ENCODE measurements at places on chromosomes 16 and 17. TPM values are rescaled to one million over a fixed set of nuclear protein-coding genes. Genes with fewer than 3 reads are reported as not detected.

GRCh38 chr17:58516644-58517377 lies 2.4 kb upstream of the MTMR4 start:
- no peak for DNase-seq

- DNase-seq: peak; percentile 47
These were observed 67.9 kb downstream of the TRIM37 start for GRCh38 chr17:59038734-59039133.

DNA sequence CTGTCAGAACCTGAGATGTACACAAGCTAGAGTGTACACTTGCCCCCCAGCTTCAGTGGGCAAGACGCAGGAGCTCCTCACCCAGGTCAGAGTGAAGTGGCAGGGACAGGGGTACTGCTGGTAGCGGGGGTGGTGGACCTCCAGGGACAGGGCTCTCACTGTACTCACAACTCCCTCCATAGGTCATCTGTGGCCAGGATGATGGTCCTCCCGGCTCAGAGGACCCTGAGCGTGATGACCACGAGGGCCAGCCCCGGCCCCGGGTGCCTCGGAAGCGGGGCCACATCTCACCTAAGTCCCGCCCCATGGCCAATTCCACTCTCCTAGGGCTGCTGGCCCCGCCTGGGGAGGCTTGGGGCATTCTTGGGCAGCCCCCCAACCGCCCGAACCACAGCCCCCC lies 2.7 kb downstream of the NXPH3 start:
- no peak for DNase-seq

- peak; percentile 19 for DNase-seq
These were observed 1.2 kb upstream of the ZKSCAN2 start for GRCh38 chr16:25258861-25259179.

SLC16A13 gene
- total RNA-seq: 10.5 TPM

- peak; percentile 77 for DNase-seq
These were observed at the start of gene UNC119 for GRCh38 chr17:28552176-28552999. UNC119 (minus strand) TSS chr17:28552624; CDS start chr17:28552557, 67 bp downstream.

DNA sequence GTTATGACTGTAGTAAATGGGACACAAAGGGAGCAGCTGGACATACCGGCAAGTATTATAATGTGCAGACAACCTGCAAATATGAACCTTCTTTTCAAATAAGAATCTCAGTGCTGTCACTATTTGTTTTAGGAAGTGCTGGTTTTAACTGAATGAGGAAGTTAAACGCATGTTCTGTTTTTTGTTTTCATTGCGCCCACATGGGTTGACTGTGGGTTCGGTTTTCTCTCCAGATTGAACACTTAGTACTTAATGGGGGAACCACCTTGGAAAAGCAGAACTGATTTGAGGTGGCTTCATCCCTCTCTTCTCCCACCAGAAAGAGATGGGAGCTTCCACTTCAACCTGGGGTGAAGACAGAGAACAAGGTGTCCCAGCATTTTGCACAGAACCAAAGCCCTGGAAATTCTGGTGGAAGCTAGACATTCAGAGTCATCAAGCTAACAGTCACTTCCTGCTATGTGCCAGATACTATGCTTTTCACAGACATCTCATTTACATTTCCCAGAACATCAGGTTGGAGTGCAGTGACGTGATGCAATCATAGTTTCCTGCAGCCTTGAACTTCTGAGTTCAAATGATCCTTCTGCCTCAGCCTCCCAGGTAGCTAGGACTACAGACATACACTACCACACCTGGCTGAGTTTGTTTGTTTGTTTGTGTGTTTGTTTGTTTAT lies 149.8 kb downstream of the CDH13 start:
- no peak for DNase-seq

- DNase-seq: no peak
These were observed 1.6 kb downstream of the PPL start for GRCh38 chr16:4935241-4935855.

GRCh38 chr17:41307647-41308046 lies 1.5 kb downstream of the KRTAP16-1 start:
- no peak for DNase-seq

- no peak for DNase-seq
These were observed 40.9 kb downstream of the PLXDC1 start for GRCh38 chr17:39110435-39111136.

DNA sequence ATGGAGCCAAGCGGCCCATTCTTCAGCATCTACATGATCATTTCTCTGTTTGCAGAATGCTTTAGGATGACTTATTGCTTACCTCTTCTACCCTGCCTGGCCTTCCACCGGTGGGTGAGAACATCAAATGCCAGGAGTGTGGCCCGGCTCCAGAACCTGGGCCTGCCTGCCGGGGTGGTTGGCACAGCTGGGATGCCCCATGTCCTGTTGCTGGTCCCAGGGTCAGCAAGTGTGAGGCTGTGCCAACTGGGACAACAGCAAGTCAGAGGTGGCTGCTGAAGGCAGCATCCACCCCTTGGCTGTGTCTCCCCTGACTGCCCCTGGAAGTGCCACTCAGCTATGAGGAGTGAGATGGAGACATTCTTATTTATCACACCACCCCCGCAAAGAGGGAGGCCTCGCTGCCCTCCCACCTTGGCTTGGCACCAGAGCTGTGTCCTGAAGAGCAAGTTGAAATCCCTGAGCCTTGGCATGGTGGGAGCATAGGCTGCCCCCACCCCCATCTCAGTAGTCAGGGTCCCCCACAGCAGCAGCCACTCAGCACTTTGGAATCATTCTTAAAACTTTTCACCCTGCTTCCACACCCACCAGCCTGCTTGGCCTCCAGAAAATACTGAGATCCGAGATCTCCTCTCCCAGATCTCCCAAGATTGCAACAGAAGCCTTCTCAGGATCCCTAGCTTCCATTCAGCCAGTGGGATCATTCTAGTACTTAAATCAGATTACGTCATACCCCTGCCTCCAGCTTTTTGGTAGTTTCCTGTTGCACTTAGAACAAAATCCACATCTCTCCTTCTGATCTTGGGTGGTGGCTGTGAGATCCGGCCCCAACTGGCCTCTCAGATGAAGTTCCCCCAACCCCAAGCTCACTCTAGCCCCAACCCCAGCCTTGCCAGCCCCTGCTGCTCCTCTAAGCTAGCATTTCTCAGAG lies 127.5 kb downstream of the SOCS1 start:
- no peak for DNase-seq

- DNase-seq: no peak
These were observed 1.5 kb downstream of the FCSK start for GRCh38 chr16:70455910-70456309.

DNA sequence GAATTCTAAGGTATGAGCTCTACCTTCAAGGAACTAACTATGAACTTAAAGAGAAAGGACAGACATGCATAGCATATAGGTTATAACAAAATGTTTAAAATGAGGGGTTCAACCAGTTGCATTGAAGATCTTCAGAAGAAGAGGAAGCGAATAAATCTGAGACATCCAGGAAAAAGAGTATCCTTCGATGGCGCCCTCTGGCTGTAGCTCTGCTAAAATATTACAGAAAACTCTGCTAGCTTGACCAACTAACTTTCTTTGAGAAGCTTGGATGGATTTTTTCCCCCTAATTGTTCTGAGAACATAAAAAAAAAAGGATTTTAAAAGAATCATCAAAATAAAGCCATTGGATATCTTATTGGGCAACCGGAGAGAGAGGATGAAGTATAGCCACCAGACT lies 659.9 kb upstream of the SOX9 start:
- no peak for DNase-seq

DNA sequence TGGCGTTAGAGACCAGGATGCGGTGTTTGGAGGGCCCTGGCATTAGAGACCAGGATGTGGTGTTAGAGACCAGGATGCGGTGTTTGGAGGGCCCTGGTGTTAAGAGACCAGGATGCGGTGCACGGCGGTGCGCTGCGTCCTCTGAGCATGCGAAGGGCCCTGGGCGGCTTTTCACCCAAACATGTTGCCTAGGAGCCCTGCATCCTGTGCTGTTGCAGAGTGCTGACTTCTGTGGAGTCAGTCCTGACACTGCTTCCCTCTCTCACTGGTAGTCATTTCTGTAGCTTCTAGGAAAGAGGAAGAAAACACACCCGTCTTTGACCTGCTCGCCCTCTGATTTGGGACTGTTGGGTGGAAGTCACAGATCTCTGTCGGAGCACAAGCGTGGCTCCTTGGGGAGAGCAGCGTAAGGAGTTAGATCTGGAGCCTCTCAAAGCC lies 141.2 kb downstream of the LAT start:
- no peak for DNase-seq

MEAK7 gene
- 19.0 TPM for total RNA-seq

DNA sequence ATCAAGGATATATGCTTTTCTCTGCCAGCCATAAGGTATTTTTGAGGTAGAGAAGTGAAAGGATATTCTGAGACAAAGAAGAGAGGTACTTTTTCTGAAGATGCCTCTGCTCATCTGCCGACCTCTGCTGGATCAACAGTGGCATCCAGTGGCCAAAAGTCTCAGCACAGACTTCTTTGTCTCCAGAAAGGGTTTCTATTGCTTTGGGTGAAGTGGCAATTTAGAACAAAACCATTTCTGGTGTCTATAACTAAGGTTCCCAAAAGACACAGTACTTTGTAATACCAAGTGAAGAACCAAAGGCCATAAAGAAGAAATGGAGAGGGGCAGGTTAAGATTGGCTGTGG lies 155.2 kb upstream of the C17orf78 start:
- no peak for DNase-seq

DNA sequence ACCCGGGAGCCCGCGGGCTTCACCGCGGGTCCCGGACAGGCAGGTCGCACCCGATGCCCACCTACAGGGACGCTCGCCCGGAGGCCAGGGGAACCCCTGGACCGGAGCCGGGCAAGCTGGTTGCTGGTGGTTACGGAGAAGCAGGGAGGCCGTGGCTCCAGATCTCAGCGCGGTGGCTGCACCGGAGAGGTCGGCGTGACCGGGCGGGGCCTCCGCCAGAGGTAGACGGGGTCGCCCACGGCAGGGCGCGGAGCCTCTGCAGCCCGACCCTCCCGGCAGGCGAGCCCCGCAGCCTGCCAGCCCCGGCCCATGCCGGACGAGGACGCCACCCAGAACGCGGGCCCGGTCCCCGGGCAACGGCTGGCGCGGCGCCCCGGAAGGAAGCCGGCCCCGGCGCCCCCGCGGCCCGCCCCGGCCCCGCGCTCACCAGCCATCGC lies 341 bp downstream of the PCYT2 start:
- DNase-seq: no peak

GRCh38 chr16:68472581-68472980 lies 24.3 kb upstream of the SMPD3 start:
- no peak for DNase-seq

GRCh38 chr16:1196494-1196893 lies 28.6 kb downstream of the TPSG1 start:
- DNase-seq: no peak

DNA sequence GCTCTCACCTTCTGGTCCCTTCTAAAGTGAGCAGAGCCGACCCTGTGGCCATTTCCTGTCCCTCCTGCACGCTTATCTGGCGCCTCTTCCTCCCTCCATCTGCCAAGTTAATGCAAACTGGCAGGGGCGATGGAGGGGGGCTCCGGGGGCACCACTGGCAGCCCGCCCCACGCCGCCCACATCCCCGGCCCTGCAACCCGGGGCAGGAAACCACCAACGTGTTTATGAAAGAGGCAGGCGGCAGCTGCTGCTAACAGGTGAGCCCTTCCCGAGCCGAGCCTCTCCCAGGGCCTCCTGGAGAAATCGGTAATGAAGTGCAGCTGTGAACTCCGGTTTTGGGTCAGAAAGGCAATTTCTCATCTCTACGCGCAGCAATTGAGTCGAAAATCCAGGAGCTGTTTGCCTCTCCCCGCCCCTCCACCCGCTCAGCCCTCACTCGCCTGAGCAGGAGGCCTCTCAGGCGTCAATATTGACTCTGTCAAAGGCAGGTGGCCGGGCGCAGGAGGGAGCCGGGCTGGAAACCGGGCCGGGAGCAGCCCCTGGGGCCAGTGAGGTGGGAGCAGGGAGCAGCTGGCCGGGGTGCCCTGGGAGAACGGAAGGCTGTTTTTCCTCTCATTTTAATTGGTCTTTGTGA lies 164.4 kb upstream of the GSE1 start:
- DNase-seq: no peak

NME3 gene
- total RNA-seq: 55.6 TPM

DNA sequence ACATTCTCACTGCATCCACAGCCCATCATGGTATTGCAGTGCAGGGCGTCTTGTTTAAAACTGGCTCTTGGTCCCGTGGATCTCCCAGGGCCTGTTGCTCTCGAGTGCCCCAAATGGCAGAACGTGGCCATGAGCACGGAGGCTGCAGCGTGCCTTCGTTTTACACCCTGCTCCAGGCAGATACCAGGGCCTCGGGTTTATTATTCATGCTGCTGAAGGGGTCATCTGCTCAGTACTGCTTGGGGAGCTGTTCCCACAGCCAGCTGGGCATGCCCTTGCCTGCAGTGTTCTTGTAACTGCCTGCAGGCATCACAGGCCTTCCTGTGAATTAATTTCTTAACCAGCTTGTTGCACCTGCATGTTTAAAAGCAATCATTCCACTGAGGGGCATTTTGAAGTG lies 129.7 kb upstream of the CHMP6 start:
- DNase-seq: peak; percentile 47

GRCh38 chr16:75687361-75687760 lies 10.6 kb upstream of the CPHXL2 start:
- DNase-seq: no peak

DNA sequence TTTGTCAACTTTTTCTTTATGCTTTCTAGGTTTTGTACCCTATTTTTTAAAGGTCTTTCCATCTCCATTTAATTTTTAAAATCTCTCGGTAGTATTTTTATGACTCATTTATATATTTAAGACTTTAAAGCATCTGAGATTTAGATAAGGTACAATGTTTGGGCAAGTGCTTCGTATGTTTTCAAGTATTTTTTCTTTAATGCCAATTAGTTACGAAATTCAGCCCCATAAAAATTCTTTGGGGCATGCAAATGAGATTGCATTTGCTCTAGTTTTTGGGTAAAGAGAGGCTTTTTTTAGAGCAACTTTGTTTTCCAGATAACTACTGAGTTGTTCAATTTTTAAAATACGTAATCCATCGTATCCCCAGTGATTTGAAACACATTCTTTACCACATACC lies 65.3 kb upstream of the CRHR1 start:
- DNase-seq: no peak

NT5M gene
- 6.0 TPM for total RNA-seq

DNA sequence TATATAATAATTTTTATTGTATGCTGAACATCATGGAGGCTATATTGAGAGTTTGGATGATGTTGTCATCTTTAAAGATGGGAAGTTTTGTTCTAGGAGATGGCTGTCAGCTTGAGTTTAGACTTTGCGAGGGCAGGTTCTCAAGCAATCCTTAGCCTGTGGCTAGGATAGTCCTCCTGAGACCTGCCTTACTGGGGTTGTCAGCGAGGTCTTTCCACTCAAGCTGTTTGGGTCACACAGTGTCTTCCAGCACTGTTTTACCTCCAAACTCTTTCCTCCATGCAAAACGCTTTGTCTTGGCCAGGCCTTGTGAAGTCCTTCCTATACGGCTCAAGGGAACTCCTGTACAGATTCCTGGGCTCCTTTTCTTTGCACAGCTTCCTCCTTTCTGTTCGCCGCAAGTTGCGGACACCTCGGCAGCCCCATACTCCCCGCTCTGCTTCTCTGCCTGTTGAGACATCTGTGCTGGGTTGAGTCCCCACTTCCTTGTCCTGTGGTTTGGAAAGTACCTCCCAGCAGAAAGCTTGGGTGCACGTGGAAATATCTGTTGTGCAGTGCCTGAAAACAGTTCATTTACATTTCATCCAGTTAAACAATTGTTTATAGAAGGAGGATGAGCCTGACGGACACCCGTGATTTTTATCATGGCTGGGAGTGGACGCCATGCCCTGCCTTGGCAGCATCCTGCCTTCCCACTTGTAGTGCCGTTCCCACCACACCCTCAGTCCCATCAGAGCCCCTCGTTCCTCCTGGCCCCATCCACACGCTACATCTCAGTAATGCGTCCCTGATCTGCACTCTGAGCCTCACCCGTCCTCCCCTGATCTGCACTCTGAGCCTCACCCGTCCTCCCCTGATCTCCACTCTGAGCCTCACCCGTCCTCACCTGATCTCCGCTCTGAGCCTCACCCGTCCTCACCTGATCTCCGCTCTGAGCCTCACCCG lies 55.0 kb upstream of the CBFA2T3 start:
- DNase-seq: peak; percentile 42
